NCI-H2029 treated with DMSO at 0.1 percent for 48 hours (cell line): ENCODE measurements at places on chromosomes 6 and 20.

DNA sequence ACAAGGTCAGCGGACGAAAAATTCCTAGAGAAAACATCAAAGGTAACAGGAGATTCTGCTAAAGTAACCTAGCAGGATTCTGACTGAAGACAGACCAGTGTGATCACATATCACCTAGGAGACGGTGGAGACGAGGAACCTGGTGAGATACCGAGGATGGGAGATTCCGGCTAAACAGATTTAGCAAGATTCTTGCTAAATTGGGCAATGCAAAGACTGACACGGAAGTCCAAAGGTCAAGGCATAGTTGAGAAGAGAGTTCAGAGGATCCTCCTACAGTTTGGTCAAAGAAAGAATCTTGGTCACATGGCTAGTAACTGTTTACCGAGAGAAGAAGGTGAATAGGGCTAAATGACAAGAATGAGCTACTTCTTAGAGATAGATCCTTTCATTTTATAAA is 61.1 kb downstream of the TMEM170B start:
- no peak for DNase-seq

- no peak for DNase-seq
Observed at GRCh38 chr6:78844899-78845298, 22.5 kb upstream of the IRAK1BP1 start.

DNA sequence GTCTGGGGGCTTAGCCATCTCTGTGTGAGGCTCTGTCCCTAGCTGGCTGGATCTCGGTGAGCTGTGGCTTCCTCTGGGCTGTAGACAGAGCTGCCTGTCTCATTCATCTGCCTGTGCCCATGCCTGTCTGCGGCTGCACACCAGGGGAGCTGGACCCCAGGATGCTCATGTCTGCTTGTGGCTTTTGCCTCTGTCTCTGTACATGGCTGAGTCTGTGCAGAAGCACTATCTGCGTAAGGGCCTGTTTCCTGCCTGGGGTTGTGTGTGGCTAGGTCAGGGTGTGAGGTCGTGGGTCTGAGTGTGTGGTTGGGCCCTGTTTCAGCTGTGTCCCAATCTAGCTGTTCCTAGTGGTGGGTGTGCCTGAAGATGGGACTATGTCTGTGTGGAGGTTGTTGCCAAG is 68.2 kb downstream of the CDH22 start:
- DNase-seq, result no peak

DNA sequence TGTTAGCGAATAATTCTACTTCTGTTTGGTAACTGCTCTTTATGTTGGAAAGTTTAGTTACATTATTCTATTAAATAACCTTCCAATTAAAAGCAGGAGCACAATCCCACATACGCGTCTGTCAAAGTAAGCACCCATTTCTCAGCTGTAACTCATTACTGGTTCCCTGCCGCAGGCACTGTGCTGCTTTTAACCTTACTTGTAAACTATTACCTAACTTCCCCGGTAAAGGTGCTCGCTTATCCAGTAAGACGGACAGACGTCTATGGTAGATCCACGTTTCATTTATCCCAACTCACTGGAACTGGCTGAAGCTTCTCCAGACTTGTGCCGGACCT is 529 bp upstream of the ENPP4 start:
- no peak for DNase-seq

- no peak for DNase-seq
Observed at GRCh38 chr20:3084986-3085360, 449 bp upstream of the AVP start.

DNA sequence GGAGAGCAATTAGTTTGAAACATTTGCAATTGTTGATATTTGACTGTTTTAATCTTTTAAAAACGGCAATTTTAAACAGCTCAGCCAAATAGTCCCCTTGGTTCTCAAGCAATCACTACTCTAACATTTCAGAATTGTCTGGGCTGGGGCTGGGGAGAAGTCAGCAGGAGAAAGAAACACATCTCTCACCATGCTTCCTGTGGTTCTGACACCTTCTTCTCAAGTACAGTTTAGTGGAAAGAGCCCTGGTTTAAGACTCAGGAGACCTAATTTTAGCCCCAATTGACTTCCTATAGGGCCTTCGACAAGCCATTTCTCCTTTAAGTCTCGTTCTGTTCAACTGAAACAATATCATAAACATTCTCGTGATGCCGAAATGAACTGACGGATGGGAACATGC is 168.4 kb upstream of the CDYL start:
- no peak for DNase-seq

- DNase-seq, result no peak
Observed at GRCh38 chr6:149636124-149636523, 12.4 kb downstream of the KATNA1 start.

DNA sequence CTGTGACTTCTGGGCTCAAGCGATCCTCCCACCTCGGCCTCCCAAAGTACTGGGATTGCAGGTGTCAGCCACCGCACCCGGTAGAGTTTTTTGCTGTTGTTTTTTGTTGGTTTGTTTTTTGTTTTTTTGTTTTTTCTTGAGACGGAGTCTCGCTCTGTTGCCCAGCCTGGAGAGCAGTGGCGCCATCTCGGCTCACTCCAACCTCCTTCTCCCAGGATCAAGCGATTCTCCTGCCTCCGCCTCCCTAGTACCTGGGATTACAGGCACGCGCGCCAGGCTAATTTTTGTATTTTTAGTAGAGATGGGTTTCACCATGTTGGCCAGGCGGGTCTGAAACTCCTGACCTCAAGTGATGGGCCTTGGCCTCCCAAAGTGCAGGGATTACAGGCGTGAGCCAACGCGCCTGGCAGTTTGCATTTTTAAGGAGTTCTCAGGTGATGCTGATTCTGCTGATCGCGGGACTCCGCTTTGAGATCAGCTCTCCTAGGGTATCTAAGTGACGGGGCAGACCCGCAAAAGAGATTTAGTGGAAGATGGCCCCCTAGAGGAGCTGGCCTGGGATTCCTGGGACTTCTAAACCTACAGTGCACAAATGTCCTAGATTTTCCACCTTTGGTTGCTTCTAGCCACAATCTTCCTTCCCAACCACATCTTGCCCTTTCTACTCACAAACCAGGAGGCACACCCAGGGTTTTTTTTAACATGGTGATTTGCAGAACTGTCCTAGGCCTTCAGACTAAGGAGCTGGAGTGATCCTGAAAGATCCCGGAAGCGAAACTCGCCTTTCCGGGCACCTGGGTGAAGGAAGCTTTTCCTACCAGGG is 45.2 kb downstream of the DPPA5 start:
- DNase-seq, result no peak

DNA sequence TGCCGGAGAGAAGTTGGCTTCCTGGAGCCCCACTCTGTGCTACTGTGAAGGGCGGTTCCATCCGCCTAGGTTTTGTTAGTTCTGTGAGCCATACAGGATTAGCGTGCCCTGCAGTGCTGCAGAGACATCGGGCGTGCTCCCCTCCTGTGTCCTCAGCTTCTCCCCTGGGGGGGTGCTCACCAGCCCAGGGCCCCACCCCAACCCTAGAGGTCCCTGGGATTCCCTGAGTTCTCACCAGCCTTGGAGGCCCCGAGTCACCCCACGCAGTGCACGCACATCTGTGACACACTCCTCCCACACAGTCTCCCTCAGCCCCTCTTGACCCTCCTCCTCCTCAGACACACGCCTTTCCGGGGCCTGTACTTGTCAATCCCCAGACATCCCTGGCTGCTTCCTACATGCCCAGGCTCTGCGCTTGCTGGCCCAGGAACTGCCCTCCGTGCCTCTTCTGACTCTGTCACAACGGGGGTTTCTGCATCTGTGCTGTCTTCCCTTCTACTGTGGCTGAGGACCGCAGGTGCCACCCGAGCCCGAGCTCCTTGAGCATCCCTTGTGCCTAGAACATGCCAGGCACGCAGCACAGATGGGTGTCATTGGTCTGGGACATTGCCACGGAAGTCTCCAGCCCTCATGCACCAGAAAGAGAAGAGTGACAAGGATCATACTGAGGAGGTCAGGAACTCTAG is 123.2 kb upstream of the RPS6KA2 start:
- no peak for DNase-seq
